ENCODE measurements at places on chromosomes 11 and 22.

DNA sequence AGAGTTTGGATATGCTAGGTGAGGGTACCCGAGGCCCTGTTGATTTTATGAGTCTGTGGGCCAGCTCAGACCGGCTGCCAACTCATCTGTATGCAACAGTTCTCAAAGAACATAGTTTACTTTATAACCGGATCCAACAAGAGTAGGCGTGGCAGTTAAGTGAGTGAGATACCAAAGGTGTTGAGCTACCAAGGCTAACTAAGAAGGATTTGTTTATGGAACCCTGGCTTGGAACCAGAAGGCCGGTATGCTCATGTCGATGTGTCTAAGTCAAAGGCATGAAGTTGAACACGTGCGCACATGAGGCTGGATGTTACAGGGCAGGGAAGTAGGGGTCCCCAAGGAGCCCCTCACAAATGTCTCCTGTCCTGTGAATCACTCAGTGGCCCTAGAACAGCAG lies at the start of gene KCNJ1:
Gene KCNJ1 (minus strand): TSS at position 20 of the 400 bp plus-strand sequence. CDS start 27,053 bp downstream, outside the sequence.
- no peak for DNase-seq

DNA sequence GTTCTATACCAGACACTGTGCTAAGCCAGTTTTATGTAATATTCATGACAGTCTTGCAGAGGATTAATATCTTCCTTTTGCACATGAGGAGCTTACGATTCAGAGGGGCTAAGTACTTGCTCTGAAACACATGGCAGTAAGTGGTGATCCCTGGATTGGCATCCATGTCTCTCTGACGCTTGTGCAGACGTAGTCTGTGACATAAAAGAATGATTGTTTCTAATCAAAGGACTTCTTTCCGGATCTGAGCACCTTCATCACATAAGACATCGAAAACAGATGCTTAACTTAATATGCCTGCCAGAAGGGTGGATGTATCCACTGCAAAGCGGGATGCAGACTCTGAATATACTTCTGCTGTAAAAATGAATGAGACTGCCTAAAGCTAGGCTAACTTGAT lies 74.8 kb downstream of the ARHGAP42 start:
- DNase-seq = no peak

DNA sequence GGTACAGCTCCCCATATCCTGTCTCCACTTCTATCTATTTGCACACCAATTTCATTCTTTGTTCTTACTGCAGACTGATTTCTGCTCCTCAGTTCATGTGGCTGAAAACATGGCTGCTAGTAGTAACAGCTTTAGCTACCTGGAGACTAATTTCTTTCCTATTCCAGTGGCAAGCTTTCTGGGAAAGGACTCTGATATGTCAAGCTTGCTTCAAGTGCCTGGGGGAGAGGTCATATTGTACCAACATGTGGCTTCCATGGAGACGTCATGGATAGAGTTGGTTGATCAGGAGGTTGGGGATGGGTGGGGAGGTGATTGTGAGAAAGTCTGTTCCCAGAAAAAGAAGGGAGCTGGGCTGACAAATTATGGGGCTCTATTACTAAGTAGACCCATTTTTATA lies 44.9 kb downstream of the ADM start:
- DNase-seq = no peak

GRCh38 chr11:14687456-14687855 lies 43.9 kb downstream of the PDE3B start:
- DNase-seq = no peak

DNA sequence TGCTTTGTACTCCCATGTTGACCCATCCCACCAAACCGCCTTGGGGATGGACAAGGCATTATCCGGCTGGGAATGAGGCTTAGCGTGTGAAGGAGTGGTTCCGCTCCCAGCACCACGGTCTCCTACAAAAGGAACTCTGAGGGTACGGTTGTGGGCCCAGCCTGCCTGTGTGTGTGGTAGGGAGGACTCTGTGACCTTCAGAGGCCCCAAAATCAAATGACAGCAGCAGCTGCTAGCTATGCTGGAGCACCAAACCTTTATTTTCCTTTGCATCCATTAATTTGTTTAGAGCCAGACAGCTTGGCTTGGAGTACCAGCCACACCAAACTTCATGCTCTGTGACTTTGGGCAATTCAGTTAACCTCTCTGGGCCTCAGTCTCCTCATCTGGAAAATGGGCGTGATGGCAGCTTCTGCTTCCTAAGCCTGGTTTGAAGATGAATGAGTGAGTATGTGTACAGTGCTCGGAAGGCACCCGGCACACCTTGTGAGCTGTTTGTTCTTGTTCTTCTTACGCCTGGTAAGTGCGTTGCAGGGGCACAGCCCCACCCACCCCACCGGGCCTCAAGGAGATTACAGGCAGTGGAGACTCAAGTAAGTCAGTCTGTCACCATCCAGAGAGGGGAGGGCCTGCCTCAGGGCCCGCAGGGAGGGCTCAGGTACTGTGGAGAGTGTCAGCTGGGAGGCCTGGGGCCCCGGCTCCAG lies 25.3 kb downstream of the MB start:
- DNase-seq = no peak

DNA sequence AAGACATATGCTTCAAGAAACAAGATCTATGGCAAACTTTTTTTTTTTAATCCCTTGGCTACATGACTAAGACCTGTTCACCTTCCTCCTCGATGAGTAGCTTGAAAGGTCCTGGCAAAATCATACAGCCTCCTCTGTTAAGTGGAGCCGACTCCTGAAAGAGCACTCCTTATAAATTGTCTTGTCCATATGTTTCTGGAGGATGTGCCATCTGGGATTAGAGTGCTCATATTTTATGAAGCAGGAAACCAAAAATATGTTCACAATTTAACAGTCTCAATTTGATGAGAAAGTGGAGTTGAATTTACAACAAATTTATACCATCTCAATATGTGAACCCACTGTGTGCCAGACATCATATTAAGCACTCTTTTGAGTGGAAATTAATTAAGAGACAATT lies 912.1 kb upstream of the FAT3 start:
- DNase-seq = no peak

- no peak for DNase-seq
Measured at GRCh38 chr11:72975778-72976521, 161.7 kb downstream of the ATG16L2 start.

DNA sequence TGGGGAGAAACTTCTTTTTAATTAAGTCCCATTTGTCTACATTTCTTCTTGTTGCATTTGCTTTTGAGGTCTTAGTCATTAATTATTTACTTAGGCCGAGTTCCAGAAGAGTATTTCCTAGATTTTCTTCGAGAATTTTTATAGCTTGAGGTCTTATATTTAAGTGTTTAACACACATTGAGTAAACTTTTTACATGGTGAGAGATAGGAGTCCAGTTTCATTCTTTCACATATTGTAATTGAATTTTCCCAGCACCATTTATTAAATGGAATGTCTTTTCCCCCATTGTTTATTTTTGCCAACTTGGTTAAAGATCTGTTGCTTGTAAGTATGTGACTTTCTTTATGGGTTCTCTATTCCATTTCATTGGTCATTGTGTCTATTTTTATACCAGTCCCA lies 1344.0 kb upstream of the RAG2 start:
- DNase-seq = no peak

DNA sequence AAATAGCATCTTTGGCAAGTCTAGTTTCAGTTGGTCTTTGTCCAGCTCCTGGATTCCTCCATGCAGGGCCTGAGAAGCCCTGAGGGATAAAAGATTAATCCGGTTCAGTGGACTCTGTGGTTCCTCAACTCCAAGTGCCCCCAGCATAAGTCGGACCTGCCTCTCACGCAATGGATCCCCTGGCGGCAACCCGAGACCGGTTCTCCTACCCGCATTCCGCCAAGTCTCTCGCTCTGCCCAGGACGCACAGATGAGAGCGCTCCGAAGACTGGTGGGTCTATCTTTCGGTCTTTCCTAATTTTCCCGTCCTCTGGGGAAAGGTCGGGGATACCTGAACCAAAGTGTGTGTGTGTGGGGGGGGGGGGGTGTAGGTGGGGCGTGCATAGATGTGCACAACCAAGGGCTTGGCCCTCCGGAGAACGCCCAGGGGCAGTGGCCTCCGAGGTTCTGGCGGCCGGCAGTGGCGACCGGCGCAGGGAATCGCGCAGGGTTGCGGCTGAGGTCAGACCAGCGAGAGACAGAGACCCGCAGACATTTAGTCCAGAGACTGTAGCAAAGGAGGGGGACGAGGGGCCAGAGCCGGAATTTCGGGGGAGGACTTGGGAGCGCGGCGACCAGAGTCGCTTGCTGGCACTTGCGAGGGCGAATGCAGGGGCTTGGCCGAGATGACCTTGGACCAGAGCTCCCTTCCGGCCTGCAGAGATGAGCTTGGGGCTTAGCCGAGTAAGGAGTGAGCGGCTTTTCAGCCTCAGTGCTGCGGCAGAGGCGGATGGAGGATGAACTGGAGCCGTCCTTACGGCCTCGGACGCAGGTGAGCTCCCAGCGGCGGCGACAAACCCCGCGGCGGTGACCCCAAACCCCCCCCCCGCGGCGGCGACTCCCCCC lies 712 bp upstream of the SLC2A11 start:
- DNase-seq = no peak

GRCh38 chr22:20110359-20110985 lies 5.4 kb upstream of the RANBP1 start:
- no peak for DNase-seq

- no peak for DNase-seq
Measured at GRCh38 chr11:101955701-101956100, 39.4 kb upstream of the ANGPTL5 start.

GRCh38 chr11:131924457-131925201 lies 554.2 kb downstream of the NTM start:
- DNase-seq = peak; percentile 52

DNA sequence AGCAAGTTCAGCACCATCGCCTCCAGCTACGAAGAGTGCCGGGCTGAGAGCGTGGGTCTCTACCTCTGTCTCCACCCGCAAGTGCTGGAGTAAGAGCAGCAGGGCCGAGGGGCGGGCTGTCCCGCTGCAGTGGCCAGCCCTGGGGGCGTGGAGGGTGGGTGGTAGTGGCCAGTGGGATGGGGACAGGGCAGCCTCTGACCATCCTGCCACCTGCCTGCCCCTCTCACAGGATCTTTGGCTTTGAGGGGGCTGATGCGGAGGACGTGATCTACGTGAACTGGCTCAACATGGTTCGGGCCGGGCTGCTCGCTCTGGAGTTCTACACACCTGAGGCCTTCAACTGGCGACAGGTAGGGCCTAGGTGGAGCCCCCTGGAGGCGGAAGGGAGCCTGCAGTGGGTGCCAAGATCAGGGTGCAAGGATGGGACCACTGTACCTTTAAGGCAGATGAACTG lies 15.0 kb upstream of the BBS1 start:
- DNase-seq = no peak

- DNase-seq = no peak
Measured at GRCh38 chr11:81007046-81007445, 1566.2 kb upstream of the TENM4 start.

GRCh38 chr11:18927550-18928322 lies 11.5 kb downstream of the MRGPRX1 start:
- no peak for DNase-seq

GRCh38 chr11:76062733-76063132 lies 143.6 kb downstream of the WNT11 start:
- no peak for DNase-seq

Measured in HFF-Myc (cell line).